ENCODE measurements at places on chromosomes 6 and 20.

GRCh38 chr6:159929819-159930218 lies 39.0 kb downstream of the MAS1 start:
- no peak for DNase-seq

DNA sequence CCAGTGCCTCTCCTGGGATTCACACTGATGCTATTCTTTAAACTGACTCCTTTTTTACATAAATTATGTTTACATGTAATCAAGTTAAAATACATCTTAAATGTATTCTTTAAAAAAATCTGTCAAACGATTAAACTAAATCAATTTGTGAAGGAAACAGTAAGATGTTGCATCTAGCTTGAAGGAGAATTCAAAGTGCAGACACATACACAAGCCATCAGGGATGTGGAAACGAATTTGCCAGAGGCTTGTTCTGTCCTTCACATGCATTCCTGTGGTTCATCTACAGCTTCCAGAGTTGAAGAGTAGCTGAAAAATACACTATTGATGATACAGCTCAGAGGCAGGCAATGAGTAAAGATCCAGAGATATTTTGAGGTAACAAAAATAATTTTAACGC lies 7.3 kb upstream of the BPIFB3 start:
- no peak for DNase-seq

GRCh38 chr6:135935941-135936601 lies 84.6 kb downstream of the PDE7B start:
- DNase-seq = no peak

GRCh38 chr6:139474145-139475108 lies 100.0 kb upstream of the CITED2 start:
- DNase-seq = no peak

DNA sequence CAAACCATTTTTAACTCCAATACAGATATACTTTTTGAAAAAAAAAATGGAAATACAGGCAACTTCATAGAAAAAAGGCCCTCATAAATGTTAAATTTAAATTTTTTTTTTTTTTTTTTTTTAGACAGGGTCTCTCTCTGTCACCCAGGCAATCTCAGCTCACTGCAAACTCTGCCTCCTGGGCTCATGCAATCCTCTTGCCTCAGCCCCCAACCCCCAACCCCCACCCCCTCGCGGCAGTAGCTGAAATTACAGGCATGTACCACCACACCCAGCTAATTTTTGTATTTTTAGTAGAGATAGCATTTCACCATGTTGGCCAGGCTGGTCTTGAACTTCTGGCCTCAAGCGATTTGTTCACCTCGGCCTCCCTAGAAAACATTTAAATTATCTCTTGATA lies 12.8 kb upstream of the ULBP3 start:
- no peak for DNase-seq
